RPMI8226 (cell line): ENCODE measurements at places on chromosomes 3 and 15.

DNA sequence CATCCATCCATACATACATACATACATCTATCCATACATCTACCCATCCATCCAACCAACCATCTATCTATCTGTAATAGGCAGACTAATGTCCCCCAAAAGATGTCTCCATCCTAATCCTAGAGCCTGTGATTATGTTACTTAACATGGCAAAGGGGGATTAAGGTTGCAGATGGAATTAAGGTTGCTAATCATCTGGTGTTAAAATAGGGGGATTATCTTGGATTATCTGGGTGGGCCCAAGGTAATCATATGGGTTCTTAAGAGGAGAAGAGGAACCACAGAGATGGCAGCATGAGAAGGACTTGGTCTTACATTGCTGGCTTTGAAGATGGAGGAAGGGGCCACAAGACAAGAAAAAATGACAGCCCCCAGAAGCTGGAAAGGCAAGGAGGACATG is 14.7 kb upstream of the RPL29 start:
- DNase-seq: no peak

GRCh38 chr3:149620291-149621020 is 37.4 kb downstream of the WWTR1 start:
- DNase-seq: no peak

- DNase-seq: no peak
Measured at GRCh38 chr3:159971311-159971710, 17.3 kb upstream of the IL12A start.

DNA sequence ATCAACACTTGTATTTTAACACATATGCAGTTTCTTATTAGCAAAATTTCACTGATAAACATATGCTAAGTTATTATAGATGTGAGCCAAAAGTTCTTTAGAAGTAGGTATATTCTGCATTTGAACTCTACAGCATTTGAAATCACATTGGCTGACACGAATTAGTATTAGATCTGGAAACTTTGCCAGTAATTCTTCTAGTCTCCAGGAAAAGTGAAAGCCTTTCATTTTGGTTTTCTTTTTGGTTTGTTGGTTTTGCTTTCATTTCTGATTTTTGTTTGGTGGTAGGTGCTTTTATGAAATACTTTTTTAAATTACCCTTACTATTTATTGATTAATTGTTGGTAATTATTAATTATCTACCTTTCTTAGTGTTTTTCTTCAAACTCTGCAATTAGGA is 72.9 kb downstream of the RBMS3 start:
- DNase-seq: no peak
